ENCODE measurements at places on chromosomes 4 and X.

GRCh38 chr4:152981842-152982241, 45.7 kb downstream of the FHDC1 start:
- no peak for DNase-seq

GRCh38 chr4:26132858-26133257, 188.0 kb upstream of the RBPJ start:
- DNase-seq = no peak

- no peak for DNase-seq
Measured at GRCh38 chr4:17058536-17058915, 160.1 kb upstream of the LDB2 start.

- DNase-seq = no peak
Measured at GRCh38 chr4:18980516-18981233, 959.1 kb upstream of the LCORL start.

- DNase-seq = no peak
Measured at GRCh38 chrX:148659481-148659880, 159.1 kb downstream of the AFF2 start.

DNA sequence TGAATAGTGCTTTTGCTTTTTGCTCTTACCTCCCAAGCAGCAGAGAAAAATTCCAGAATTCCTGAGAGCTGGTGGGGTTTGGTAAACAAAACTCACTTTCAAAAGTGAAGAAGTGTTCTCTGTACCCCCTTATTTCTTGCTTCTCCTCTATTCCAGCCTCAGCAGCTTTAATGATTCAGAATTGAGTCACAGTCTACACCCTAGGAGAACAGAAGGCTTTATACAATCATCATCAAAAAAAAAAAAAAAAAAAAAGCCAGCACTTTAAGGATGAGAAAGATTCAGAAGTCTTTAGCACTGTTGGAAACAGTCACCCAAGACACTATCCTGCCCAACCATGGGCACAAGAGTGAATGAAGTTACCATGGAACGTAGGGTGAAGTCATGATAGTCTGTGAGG, 1583.1 kb upstream of the PCDH10 start:
- DNase-seq = no peak

- no peak for DNase-seq
Measured at GRCh38 chr4:20288846-20289512, 37.3 kb downstream of the SLIT2 start.

- no peak for DNase-seq
Measured at GRCh38 chr4:8152090-8152864, 6.3 kb downstream of the ABLIM2 start.

DNA sequence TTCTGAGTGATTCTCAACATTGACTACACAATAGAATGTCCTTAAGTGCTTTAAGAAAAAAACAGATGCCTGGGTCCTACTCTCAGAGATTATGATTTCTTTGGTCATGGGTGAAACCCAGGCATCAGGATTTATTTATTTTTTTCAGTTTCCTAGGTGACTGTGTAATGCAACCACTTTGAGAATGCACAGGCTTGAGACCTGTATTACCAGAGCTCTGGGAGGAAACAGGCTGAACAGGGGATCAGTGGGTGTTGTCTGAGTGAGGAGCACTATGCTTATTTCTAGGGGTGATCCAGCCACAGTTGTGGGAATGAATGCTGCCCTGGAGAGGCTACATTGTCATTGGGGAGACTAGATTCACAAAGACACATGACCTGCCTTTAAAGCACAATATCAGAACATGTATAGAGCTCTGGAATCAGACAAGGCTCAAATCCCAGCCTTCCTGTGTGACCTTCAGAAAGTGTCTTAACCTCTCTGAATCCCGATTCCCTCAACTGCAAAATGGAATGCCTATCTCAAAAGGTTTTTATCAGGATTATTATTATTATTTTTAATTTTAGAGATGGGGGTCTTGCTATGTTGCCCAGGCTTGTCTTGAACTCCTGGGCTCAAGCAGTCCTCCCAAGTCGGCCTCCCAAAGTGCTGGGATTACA, 61.6 kb upstream of the PRPS1 start:
- no peak for DNase-seq

DNA sequence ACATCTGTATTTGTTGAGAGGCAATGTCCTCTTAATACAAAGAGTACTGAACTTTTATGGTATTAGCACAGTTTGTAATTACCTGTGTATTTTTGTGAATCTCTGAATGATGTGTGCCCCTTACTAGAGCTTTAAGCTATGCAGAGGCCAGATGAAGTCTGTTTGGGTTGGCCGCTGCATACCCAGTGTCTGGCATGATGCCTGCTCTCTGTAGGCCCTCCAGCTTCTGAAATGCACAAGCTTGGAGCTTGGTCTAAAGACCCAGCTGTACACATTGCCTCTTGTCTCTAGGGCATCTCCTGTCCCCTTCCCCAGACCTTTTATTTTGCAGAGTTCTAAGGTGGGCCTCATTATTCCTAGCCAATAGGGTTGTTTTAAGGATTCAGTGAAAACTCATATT, 68.6 kb downstream of the CDS1 start:
- no peak for DNase-seq

DNA sequence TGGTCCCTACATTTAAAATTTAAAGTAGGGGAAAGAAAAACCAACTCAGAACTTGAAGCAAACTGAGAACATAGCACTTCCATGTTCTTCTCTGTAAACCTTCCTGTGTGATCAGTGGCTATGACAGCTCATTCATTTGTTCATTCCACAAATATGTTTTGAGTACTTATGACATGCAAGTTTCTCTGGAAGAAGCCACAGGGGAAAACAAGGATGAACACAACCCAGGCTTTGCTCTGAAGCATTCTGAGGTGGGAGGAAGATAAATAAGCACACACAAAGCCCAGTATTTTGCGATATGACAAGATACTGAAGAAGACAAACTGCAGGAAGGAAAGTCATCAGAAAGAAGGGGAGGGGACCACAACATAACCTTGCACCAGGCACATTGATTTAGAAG, 96.4 kb downstream of the CHIC2 start:
- no peak for DNase-seq

GRCh38 chr4:44538534-44538933, 89.9 kb upstream of the KCTD8 start:
- DNase-seq = no peak

- DNase-seq = no peak
Measured at GRCh38 chr4:103318327-103318726, 120.2 kb upstream of the CENPE start.

DNA sequence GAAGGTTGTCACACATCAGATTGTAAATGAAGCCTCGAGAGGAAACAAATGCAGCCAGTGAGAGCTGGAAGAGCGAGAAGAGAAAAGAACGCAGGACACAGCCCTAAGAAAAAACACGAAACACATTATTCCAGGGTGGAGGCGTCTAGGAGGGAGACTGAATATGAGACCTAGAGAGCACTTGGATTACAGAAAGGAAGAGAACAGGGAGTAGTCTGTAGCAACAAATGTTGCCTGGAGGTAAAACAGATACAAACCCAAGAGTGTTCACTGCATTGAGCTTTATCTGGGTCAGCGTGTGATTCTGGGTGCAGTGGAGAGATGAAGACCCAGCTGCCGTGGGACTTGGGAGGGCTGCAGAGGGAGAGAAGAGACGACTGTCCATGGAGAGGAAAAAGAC, 50.1 kb upstream of the SETD7 start:
- no peak for DNase-seq

GRCh38 chr4:159107203-159107925, 4.5 kb downstream of the RAPGEF2 start:
- no peak for DNase-seq
